ENCODE measurements at places on chromosomes 1 and 21.

DNA sequence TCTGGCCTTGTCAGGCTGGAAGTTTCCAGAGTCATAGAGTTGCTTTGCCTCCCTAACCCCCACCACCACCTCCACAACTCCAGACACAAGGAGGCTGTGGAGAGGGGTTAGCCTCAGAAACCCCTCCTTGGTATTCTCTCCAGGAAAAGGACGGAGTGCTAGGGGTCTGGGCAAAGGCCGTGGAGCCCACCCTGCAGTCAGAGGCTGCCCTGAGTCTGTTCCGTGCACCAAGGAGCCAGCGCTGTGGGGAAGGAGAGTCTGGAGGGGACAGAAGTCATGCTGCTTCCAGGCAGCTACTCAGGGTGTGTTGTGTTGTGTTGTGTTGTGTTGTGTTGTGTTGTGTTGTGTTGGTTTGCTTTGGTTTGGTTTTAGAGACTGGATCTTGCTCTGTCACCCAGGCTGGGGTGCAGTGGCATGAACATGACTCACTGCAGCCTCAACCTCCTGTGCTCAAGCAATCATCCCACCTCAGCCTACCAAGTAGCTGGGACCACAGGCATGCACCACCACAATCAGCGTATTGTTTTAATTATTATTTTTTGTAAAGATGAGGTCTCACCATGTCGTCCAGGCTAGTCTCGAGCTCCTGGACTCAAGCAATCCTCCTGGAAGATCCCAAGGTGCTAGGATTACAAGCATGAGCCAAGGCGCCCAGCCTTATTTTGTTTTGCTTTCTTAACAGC lies 122.2 kb upstream of the TMEM51 start:
- DNase-seq = no peak

DNA sequence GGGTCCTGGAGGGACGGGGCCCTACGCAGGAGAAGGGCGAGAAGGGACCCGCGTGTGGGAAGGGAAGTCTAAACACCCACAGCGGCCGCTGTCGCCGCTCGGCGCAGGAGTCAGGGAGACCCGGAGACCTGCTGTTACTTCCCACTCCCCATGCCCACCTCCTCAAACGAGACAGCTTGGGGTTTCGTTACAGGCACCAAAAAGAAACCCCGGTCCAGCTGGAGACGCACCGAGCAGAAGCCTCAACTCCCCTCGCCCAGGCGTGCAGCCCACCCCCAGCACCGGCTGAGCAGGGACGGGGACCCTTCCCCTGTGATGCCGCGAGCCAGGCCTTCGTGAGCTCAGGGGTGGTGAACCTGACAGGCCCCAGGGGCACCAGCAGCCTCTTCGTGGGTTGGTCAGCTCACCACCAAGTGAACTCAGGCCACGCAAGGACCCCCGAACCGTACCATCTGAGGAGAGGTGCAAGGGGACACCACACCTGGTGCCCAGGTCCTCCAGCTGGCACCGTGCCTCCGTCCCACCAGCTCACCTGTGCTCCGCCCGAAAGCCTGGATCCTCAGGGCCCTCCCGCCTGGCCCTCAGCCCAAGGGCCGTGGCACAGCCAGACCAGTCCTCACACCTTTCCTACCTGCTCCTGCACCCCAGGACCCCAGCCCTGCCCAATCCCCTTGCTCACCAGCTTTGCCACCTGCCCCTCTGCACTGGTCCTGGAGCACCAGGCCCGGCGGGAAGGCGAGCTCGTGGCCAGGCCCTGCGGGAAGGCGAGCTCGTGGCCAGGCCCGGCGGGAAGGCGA lies 5.0 kb downstream of the SDF4 start:
- DNase-seq = no peak

DNA sequence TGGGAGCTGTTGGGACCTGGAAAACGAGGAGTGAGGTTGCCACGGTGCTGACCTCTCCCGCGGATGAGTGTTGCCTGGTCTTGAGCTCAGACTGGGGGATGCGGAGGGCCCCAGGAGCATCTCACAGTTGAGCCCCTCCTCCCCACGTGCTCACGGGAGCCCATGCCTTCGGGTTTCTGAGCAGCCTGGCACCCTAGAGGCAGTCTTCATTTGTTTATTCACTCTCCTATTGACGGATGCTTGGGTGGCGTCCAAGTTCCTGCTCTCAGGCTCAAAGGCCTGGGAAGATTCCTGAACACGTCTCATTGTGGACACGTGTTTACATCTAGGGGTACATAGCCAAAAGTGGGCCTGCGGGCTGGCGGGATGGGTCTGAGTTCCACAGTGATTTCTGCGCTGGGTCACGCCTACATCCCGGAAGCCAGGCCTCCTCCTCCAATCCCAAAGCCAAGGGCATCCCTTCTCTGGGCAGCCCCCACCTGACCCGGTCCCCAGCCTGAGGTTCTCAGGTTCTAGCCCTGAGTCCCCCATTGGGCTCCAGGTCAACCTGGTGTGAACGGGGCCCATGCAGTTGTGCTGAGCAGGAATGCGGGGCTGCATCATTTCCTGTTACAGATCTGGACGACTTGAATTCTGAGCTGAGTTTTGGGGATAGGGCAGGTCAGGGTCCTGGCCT lies 14.7 kb downstream of the WNT3A start:
- no peak for DNase-seq

- DNase-seq = no peak
These were observed 1388.1 kb downstream of the AMY1C start for GRCh38 chr1:105137543-105138457.
